Stimulated activated CD8-positive, alpha-beta memory T cell treated with anti-CD3 and anti-CD28 coated beads, Interleukin-15, amount 100 ng/mL, for 1 hour (primary cell): ENCODE measurements at places on chromosomes 1 and 21.

DNA sequence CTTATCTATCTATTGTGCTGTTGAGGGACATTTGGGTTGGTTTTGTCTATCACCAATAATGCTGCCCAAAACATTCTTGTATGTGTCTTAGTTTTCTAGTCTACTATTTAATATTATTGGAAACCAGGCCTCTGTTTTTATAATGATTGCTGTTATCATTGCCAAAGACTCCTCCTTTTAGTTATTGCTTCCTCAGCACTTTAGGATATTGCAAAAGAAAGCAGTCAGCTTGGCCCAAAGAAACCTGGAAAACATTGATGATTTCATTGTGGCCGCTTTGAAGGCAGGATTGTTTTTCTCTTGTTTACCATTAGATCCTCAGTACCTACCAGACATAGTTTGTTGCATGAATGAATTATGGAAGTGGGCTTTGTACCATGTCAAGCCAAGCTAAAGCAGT is 20.6 kb upstream of the MTARC2 start:
- no peak for DNase-seq

- no peak for DNase-seq
Measured at GRCh38 chr1:84360316-84360715, 38.0 kb upstream of the DNASE2B start.

DNA sequence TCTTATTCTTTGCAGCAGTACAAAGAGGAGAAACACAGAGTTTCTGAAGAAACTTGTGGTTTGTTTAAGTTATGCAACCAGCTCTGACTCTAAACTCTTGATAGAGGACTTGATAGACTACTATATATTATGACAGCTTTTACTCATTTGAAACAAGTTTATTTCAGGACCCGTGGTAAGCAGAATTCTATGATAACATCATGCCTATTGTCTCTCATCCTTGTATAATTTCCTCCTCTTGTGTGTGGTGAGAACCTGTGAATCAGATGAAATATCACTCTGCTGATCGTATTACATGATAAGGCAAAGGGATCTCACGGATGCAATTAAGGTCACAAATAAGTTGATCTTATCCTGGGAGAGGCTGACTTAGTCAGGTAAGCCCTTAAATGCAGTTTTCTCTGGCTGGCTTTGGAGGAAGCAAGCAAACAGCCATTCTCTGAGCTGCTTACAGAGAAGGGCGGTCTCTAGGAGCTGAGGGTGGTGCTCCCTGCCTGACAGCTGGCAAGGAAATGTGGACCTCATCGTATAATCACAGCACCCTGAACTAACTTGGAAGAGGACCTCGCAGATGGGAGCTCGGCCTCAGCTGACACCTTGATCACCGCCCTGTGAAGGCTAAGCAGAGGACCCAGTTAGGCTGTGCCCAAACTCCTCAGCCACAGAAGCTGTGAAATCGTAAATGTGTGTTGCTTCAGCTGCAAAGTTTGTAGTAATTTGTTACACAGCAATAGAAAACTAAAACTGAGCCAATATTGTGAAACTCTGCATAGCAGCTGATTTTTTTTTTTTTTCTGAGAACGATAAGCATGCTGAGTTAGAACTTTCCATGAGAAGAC is 151.1 kb upstream of the DPT start:
- DNase-seq: no peak

DNA sequence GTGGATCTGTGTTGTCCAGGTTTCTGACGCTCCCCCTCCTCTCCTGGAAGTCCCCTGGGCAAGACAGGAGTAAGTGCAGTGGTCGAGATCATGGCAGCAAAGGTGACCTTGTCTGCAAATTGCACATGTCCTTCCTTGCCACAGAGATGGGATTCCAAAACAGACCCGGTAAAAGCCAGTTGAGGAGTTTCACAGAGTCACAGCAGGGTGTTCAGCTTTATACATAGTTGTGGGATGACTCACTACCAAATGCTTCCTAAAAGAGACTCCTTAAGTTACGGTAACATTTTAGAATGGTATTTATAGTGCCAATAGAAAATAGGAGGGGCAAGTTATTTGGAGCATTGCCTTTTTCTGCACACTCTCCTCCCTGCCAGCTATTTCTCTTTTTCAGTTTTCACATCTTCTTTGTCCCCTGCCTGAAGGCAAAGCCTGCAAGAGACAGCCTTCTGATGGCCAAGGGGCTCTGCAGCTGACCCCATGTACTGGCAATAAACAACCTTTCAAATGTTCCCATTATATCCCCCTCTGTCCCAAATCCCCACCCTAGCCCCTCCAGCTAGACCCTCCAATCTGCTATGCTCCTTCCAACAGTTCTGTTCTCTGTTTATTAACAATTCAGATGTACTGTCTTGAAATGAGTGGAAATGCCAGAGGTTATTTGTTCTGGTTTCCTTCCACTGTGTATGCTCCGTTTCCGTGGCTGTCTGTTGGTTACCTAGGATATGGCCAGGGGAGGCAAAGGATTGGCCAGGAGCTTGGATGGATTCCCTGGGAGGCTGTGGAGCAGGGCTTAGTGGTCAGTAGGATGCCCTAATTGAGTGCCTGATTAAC is 115.0 kb downstream of the TGFB2 start:
- DNase-seq: no peak

DNA sequence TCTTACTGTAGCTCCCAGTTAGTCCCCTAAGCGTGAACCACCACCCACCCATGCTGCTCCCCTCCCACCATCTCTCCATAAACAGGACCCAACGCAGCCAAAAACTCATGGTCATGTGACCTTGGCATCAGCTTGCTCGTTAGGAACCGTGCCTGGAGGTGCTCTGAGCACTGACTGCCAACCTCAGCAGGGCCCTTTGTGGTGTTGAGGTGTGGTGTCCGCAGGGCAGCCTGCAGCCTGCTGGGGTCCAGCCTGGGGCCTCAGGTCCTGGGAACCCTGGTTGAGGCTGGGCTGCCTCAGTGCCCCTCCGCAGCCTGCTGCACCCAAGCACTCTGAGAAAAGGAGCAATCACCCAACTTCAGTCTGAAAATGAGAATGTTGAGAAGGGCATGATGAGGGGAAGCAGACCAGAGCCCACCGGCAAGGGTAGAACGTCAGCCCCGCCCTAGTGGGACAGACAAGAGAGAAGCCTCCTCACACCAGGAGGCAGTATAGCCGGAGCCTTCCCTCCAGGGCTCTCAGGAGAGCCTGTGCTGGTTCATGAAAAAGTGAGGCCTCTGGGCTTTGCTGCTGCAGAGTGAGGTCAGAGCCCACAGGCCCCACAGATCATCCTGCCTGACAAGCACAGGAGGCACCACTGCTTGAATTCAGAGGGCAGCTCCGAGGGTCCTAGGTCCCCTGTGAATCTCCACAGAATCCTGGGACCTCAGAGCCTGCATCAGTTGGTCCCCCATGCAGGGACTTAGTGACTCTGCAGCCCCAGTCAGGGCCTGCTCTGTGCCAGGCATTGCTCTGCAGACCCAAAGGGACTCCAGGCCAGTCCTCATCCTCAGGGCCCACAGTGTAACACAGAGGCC is 4.9 kb upstream of the COL6A2 start:
- DNase-seq: no peak

DNA sequence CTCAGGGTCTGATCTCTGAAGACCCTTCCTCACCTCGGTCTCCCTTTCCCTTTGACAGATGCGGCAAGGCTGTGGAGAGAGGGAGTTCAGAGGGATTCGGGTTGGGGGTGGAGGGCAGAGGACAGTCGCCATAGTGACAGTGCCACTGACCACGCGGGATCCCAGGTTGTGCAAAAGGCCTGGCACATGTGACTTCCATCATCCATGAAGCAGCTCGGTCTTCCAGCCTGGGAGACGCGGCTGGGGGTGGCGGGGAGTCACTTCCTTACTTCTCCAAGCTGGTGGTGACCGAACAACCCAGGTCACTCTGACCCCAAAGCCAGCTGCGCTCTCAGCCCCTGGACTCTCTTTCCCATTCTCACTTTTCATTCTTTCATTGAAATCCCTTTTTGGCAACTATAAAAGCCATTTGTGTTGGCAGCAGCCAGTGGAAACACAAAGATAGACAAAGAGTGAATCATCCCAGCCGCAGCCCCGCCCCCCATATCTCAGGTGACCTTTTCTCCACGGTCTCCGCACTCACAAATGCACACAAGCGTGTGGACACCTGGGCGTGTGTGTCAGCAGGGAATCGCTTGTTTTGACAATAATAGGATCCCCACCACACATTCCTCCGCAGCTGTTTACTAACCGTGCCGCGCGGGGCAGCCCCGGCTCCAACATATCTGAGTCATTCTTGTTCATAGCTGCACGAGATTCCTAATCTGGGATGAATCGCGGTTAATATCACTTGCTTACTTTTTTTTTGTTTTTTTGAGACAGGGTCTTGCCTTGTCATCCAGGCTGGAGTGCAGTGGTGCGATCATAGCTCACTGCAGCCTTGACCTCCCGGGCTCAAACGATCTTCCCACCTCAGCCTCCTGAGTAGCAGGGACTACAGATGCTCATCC is 68.3 kb downstream of the DHRS3 start:
- no peak for DNase-seq

- no peak for DNase-seq
Measured at GRCh38 chr21:44867999-44868700, 5.3 kb downstream of the PTTG1IP start.

DNA sequence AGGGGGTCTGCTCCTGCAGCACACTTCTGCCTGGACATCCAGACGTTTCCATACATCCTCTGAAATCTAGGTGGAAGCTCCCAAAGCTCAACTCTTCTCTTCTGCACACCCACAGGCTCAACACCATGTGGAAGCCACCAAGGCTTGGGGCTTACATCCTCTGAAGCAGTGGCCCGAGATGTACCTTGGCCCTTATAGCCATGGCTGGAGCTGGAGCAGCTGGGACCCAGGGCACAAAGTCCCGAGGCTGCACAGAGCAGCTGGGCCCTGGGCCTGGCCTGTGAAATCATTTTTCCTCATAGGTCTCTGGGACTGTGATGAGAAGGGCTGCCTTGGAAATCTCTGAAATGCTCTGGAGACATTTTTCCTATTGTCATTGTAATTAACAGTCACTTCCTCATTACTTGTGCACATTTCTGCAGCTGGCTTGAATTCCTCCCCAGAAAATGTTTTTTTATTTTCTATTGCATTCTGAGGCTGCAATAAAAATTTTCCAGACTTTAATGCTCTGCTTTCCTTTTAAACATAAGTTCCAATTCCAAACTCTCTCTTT is 645.6 kb downstream of the RWDD3 start:
- DNase-seq: no peak

DNA sequence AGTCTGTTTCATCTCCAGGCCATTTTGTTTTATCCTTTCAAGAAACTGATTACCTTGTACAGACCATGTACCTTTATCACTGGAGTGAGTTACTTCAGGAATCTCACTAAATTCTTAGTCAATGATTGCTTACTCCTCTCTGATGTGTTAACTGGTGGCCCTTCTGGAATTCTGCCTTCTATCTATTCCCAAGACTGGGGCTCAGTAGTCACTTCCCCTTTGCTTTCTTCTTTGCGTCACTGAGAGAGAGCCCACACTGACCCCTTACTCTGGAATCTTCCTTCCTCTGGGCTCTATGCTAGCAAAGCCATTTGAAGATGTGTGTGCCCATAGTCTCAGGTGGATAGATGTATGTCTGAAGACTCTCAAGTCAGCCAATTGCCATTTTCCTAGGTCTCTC is 34.6 kb downstream of the XCL2 start:
- DNase-seq: no peak

DNA sequence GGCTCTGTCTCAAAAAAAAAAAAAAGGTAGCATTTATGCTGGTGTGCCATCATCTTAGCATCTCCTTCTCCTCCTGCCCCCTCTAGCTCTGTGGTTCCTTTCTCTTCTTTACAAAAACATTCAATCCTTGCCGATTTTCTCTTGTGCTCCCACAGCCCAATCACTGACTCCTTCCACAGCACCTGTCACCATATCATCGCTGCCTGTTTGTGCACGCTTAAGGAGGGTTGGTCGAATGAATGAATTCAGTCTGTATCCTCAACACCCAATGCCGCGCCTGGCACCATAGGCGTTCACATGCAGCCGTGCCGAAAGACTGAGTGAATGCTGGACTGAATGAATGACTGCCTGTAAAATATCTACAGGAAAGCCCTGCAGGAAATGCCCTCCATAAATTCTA is 7.9 kb downstream of the RNU5D-1 start:
- no peak for DNase-seq

GRCh38 chr1:114139540-114139939 is 14.1 kb downstream of the SYT6 start:
- DNase-seq: no peak

- no peak for DNase-seq
Measured at GRCh38 chr1:208524925-208525324, 280.7 kb upstream of the PLXNA2 start.

- no peak for DNase-seq
Measured at GRCh38 chr1:65421351-65422025, 1.0 kb downstream of the LEPR start.

GRCh38 chr1:109089242-109090015 is 1.1 kb upstream of the TMEM167B start:
- no peak for DNase-seq

GRCh38 chr1:154896771-154897286 is 26.7 kb upstream of the KCNN3 start:
- DNase-seq: no peak

DNA sequence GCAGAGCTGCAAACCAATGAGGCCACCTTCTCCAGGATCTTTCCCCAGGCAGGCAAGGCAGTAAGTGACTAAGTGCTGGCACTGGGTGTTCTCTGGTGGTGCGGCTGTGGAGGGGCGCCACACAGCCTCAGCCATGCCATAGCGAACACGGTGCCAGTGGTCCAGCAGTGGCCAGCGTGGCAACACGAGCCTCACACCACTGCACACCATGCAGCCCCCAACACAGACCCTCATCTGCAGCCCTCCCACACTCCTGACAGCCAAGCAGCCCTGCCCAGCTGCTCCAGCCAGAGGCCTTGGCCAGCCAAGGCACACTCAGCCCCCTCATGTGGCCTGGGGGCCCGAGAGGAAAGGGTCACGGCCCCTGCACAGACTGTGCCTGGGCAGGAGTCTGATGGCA is 3.0 kb downstream of the INTS11 start:
- no peak for DNase-seq

DNA sequence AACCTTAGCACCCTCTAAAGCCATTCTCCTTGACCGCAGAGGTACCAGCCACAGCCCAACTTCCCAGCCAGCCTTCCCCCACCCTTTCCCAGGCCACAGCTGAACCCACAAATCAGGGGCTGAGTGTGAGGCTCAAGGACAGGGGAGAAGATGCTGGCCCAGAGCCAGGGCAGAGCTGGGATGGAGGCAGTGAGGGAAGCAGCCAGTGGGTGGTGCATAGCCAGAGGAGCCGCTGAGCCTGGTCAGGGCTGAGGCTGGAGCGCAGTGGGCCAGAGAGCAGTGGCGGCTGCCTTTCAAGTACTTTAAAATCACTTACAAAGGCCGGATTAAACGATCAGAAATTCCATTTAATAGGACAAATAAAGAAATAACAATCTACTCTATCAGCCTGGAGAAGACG is 36.3 kb downstream of the DMAP1 start:
- DNase-seq: no peak

- no peak for DNase-seq
Measured at GRCh38 chr1:114250683-114251572, 97.3 kb upstream of the SYT6 start.

DNA sequence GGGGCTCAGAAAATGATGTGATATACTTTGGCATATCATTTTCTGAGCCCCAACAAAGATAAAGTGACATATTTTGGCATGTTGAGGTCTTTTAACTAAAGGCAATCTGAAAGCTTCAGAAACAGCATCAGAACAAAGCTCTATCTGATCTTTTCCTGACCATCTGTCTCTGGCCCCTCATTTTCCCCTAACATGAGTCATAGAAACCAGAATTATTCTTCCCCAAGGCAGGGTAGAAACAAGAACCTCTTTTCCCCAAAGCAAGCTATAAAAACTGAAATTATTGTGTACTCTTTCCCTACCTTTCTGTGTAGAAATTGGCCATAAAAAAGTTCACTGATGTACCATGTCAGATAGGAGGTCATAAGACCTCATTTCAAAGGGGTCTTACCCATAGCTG is 48.7 kb upstream of the PLA2G4A start:
- DNase-seq: no peak
